WTC11 (cell line): ENCODE measurements at places on chromosomes 7 and 10.

DNA sequence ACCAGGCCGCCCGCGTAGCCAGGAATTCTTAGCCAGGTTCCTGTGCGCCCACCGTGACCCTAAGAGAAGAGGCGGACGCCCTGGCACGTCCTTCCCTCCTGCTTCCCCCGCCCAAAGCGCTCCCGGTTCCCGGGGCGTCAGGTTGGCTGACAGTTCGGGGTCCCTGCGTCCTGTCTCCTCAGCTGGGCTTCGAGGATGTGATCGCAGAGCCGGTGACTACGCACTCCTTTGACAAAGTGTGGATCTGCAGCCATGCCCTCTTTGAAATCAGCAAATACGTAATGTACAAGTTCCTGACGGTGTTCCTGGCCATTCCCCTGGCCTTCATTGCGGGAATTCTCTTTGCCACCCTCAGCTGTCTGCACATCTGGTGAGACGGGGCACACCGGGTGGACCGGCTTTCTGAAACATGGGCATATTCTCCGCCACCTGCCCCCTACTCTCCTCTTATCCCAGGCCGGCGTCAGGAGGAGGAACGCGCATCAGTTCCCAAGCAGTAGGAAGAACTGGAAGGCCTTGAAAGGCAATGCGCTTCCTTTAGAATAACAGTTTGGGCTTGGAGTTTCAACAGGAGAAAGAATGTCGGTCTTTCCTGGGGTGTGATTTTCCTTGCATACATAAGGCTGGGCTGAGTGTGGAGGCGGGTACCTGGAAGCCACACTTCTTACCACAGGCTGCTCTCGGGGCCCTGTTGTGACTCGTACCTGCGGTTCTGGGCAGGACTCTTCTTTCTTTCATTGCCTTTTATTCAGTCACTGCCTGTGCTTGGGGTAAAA lies 728 bp downstream of the CAV2 start:
- peak; percentile 28 for DNase-seq

GRCh38 chr7:74343281-74344131 lies 54.3 kb downstream of the CLIP2 start:
- DNase-seq = no peak

GRCh38 chr7:13333371-13333770 lies 645.9 kb downstream of the ARL4A start:
- DNase-seq = no peak

- DNase-seq = no peak
Observed at GRCh38 chr7:32074787-32075585, 4.8 kb upstream of the PDE1C start.

DNA sequence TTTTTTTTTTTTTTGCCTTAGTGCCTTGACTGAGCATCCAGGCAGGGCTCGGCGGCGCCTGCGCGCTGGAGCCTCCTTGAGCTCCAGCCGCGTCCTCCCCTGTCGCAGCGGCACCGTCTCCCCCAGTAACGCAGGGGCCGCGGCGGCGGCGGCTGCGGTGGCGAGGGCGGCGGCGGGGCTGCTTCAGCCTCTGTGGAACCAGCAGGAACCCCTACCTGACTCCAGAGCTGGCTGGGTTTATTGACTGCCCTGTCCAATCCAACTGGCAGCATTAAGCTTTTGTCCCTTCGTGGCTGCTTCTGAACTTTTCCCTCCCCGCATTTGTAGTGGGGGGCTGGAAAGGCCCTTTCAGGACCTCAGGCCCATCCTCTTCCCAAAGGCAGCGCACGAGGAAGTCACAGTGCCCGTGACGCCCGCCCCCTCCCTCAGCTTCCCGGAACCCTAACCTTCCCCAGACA lies at the start of gene GPR85:
Gene GPR85, minus strand, starts transcription at position 397 of the 458 bp plus-strand sequence. CDS start 2,106 bp downstream, outside the sequence.
- peak; percentile 73 for DNase-seq

GRCh38 chr10:43252783-43253341 lies 14.0 kb downstream of the RASGEF1A start:
- no peak for DNase-seq

GRCh38 chr10:85916994-85917573 lies 449.5 kb downstream of the GRID1 start:
- DNase-seq = no peak
